ENCODE measurements at places on chromosomes 3 and 15. TPM values are rescaled to one million over a fixed set of nuclear protein-coding genes. Genes with fewer than 3 reads are reported as not detected.

Gene NCKIPSD
- 9.2 TPM for total RNA-seq

Gene TGM4
- not detected for total RNA-seq

Gene GREM1
- not detected for total RNA-seq

Gene CP
- not detected for total RNA-seq

Gene ATP8B4
- 0.54 TPM for total RNA-seq

Gene SLC22A14
- total RNA-seq: 0.16 TPM

Gene FETUB
- not detected for total RNA-seq

Gene SLC24A5
- total RNA-seq: not detected

Gene C3orf52
- 1.8 TPM for total RNA-seq

Gene PEX5L
- not detected for total RNA-seq

Gene CORO2B
- total RNA-seq: 1.0 TPM

Gene CYP19A1
- total RNA-seq: 0.07 TPM

Gene ROPN1
- not detected for total RNA-seq

Gene ILDR1
- total RNA-seq: 1.4 TPM

Gene ZPLD1
- not detected for total RNA-seq

Measured in activated B cell treated with CpG ODN at 0.5 μM for 24 hours (primary cell).